Activated CD8-positive, alpha-beta T cell treated with anti-CD3 and anti-CD28 coated beads, Interleukin-2, amount 10 ng/mL, durations not matched to agents 7 days and 5 days (primary cell): ENCODE measurements at places on chromosomes 1 and 21. TPM values are rescaled to one million over a fixed set of nuclear protein-coding genes. Genes with fewer than 3 reads are reported as not detected.

DNA sequence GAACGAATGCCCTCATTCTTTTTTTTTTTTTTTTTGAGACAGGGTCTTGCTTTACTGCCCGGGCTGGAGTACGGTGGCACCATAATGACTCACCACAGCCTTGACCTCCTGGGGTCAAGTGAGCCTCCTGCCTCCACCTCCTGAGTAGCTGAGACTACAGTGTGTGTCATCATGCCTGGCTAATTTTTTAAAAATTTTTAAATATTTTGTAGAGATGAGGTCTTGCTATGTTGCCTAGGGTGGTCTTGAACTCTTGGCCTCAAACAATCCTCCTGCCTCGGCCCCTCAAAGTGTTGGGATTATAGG lies 69.4 kb downstream of the ALG14 start:
- H3K4me1 ChIP-seq = no peaks in the 10 kb centered on the region
- H3K27me3 ChIP-seq = no peaks in the 10 kb centered on the region
- H3K4me3 ChIP-seq = no peak overlapping the region
- DNase-seq = no peak

GRCh38 chr1:65538664-65539063 lies 118.2 kb downstream of the LEPR start:
- DNase-seq = no peak
- no peak overlapping the region for H3K4me3 ChIP-seq
- H3K27ac ChIP-seq = no peak overlapping the region
- H3K4me1 ChIP-seq = no peaks in the 10 kb centered on the region
- no peaks in the 10 kb centered on the region for H3K36me3 ChIP-seq

DNA sequence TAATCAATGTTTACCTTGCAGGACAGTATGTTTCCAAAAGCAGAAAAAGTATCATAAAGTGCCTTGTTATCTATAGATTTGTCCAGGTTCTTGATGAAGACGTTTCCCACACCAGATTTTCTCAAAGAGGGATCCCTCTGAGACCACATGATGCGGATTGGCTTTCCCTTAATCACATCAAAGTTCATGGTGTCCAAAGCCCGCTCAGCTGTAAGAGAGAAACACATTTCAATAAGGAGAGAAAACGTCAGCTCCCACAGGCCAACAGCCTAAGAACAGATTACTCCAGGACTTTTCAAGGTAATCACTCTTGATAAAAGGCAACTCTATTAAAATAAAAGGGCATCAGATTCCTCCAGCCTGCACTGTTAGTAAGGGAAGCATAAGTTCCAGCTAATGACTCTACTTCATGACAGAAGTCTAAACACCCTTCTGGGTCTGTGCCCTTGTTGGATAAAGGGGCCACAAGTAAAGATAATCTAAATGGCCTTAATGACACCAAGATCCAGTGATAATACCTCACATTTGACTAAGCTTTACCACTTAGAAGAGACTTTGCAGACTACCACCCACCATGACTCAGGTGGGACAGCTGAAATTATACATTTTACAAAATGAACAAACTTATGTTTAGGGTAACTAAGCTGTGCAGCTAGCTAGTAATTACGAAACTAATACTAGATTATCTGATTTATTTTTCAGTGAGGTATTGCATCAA lies 4.1 kb downstream of the PABPC4 start:
- no peak overlapping the region for H3K27ac ChIP-seq
- peaks cover 45% of the 10 kb centered on the region for H3K4me1 ChIP-seq
- H3K36me3 ChIP-seq = peaks cover 71% of the 10 kb centered on the region

DNA sequence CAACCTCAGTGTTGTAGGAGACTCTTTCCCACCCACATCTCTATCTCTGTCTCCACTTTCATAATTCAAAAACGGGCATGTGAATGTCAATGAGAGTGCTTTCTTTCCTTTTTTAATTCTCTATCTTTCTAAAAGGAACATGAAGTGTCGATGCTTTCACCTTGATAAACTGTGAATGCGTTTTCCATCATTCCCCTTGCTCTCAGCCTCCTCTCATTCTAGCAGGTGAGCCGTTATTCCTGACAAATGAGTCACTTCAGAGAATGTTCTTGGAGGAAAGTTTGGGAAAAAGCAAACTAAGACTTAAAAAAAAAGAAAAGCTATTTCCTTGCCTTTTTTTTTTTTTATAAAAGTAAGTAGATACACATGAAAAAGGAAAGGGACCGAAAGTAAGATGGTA lies 226.0 kb upstream of the C1orf87 start:
- no peak overlapping the region for H3K27ac ChIP-seq
- H3K4me1 ChIP-seq = no peaks in the 10 kb centered on the region
- H3K4me3 ChIP-seq = no peak overlapping the region
- H3K36me3 ChIP-seq = no peaks in the 10 kb centered on the region
- H3K27me3 ChIP-seq = no peaks in the 10 kb centered on the region
- DNase-seq = no peak

GRCh38 chr1:56464294-56464693 lies 115.1 kb downstream of the PLPP3 start:
- no peak for DNase-seq
- H3K27ac ChIP-seq = no peak overlapping the region
- H3K36me3 ChIP-seq = no peaks in the 10 kb centered on the region
- no peaks in the 10 kb centered on the region for H3K27me3 ChIP-seq
- no peak overlapping the region for H3K4me3 ChIP-seq

DNA sequence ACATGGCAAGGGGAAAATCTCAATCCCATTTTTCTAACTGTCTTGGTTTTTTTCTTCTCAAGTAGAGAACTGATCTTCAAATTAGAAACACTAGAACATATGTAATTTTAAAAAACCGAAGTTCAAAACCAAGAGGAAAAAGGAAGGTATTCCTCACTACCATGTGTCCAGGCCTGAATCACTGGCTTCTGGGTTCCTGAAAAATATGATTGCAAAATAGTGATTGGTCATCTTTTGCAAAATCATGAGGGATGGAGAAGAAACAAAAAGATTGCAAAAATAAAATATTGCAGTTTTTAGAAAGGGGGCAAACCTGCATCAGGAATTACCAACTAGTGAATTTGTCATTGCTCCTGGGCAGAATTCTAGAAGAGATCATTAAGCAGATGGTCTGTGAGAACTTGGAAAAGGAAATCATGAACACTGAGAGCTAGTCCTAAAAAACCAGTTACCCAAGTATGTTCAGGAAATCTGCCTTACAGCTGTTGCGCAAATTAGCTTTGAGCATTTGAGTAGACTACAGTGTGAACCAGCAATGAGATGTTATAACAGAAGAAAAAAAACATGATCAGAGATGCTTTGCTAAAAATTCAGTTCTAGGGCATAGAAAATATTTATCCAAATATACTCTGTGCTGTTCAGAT lies 49.4 kb downstream of the SPATA46 start:
- no peaks in the 10 kb centered on the region for H3K4me1 ChIP-seq
- H3K36me3 ChIP-seq = no peaks in the 10 kb centered on the region
- no peak for DNase-seq
- H3K4me3 ChIP-seq = no peak overlapping the region
- H3K27ac ChIP-seq = no peak overlapping the region

DNA sequence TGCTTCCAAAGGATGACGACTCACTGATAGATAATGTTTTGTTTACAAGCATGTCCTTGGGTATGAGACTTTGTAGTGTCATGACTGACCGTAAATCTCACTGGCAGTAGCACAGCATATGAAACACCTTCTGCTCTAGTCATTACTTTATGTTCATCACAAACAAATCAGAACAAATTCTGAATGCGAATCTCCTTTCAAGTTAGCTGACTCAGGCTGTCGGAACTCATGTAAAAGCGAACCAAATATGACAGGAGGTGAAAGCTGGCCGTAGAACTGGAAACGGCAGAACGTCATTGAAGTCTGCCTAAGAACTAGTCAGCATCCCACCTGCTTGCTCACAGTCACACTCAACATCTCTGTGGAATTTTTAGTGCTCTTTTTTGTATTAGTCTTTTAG lies 143.9 kb downstream of the RGS7 start:
- H3K4me3 ChIP-seq = no peak overlapping the region
- no peaks in the 10 kb centered on the region for H3K27me3 ChIP-seq
- no peaks in the 10 kb centered on the region for H3K4me1 ChIP-seq
- H3K27ac ChIP-seq = no peak overlapping the region
- no peaks in the 10 kb centered on the region for H3K36me3 ChIP-seq

DNA sequence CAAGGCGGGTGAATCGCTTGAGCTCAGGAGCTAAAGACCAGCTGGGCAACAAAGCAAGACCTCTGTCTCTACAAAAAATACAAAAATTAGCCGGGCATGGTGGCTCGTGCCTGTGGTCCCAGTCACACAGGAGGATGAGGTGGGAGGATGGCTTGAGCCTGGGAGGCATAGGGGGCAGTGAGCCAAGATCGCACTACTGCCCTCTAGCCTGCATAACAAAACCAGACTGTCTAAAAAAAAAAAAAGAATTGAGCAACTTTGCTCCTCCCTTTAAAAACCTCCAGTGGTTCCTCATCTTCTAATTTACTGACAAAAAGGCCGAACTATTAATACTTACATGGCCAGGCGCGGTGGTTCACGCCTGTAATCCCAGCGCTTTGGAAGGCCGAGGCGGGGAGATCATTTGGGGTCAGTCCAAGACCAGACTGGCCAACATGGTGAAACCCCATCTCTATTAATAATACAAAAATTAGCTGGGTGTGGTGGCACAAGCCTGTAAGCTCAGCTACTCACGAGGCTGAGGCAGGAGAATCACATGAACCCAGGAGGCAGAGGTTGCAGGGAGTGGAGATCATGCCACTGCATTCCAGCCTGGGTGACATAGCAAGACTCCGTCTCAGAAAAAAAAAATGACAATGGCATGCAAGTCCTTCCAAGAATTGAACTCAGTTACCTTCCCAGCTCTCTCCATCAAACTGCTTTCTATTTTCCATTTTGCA lies 4.4 kb downstream of the ACBD3 start:
- DNase-seq = no peak
- no peak overlapping the region for H3K4me3 ChIP-seq
- peak overlapping the region; percentile 2 for H3K27ac ChIP-seq
- peaks cover 30% of the 10 kb centered on the region for H3K36me3 ChIP-seq

DNA sequence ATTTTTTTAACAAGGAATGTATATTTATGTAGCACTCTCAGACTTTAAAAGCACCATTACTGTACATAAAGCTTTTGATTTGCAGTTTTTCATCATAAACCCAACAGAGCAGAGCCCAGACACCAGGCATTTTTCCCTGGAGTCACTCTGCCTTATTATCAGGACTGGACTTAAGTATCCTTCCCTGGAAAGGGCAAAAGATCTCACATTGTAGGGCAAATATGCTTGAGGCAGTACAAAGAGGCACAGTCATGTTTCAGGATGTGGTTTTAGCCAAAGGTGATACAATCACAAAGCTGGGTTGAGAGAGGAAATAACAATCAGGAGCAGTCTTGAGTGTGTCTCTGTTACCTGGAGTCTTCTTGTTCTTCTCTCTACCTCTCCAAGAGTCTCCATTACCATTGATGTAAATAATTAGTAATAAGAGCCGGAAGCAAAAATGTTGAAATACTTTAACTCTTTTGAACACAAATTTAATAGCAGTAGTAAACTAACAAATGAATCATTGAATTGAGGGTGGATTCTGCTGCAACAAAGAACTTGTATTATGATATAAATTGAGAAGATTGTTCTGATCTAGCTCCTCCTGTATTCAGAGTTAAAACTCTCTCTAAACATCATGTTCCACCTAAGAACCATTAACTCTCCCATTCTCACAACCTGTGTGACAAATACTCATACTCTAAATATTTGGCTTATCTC lies 160.5 kb downstream of the LTN1 start:
- peaks cover 32% of the 10 kb centered on the region for H3K36me3 ChIP-seq
- DNase-seq = peak; percentile 59
- H3K4me3 ChIP-seq = peak overlapping the region; percentile 30
- no peaks in the 10 kb centered on the region for H3K27me3 ChIP-seq
- peaks cover 60% of the 10 kb centered on the region for H3K4me1 ChIP-seq

GRCh38 chr1:228689255-228689654 lies 46.0 kb upstream of the RHOU start:
- no peak overlapping the region for H3K27ac ChIP-seq
- H3K27me3 ChIP-seq = peaks cover 23% of the 10 kb centered on the region
- no peaks in the 10 kb centered on the region for H3K36me3 ChIP-seq
- DNase-seq = no peak

GRCh38 chr1:228037401-228038386 lies 30.9 kb downstream of the WNT3A start:
- peak; percentile 39 for DNase-seq
- no peaks in the 10 kb centered on the region for H3K4me1 ChIP-seq
- no peak overlapping the region for H3K27ac ChIP-seq
- H3K36me3 ChIP-seq = no peaks in the 10 kb centered on the region
- H3K4me3 ChIP-seq = no peak overlapping the region

DNA sequence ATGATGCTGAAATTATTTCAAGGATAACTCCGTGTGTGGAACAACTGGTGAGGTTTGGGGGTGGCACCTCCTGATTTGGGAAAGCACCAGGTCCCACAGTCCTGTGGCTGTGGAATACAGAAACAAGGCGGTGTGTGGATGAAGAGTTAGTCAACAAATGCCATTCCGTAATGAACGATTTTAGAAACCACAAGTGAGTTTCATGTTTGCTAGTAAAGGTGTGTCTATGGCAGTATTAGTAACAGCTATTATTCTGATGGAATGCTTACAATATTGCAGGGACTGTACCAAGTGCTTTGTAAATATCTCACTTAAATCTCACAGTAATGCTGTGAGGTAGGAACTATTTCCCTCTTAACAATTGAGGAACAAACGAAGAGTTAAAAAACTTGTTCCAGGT lies 53.8 kb downstream of the B3GALNT2 start:
- no peak for DNase-seq
- H3K36me3 ChIP-seq = peaks cover 34% of the 10 kb centered on the region

DNA sequence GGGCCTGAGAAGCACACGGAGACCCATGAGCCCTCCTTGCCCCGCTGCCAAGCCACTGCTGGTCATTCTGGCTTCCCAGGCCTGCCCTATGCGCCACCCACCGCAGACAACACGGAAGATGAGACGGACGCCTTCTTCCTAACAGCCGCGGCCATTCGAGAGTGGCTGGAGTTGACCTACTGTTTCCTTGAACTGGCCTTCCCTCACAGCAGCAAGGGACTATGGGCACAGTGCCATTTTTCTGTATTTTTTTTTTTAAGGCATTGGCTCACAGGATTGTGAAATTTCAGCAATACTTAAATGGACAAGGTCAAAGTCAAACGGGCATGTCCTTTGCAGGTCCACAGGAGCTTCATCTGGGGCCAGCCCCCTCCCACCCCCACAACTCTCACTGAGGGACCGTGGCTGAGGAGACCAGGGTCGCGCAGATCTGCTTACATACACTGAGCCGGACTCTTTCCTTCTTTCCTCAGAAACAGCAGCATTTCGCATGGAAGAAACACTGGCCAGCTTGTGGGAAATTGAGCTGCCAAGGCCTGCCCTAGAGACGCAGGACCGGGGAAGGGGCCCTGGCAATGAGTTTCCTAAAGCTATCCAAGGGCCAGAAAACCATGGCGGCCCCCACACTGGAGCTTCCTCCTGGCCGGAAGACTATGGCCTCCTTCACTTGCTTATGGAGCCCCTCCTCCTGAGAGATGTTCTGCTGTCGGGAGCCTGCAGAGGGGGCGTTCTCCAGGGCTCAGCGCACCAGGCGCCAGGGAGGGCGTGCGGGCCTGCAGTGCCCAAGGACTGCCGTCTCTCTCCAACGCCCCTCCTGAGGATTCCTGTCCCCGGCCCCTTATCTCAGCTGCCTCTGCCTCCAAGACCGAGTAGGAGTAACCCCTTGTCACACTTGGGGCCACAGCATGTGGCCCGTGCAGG lies 98.9 kb downstream of the PGBD5 start:
- H3K27me3 ChIP-seq = no peaks in the 10 kb centered on the region
- H3K4me1 ChIP-seq = no peaks in the 10 kb centered on the region

GRCh38 chr1:157312082-157312812 lies 174.1 kb upstream of the ETV3 start:
- H3K4me3 ChIP-seq = no peak overlapping the region
- no peak for DNase-seq
- no peaks in the 10 kb centered on the region for H3K4me1 ChIP-seq
- H3K36me3 ChIP-seq = no peaks in the 10 kb centered on the region
- H3K27ac ChIP-seq = no peak overlapping the region

The MYCL gene
- not detected for total RNA-seq

The KMO gene
- total RNA-seq = not detected

The FCRL6 gene
- total RNA-seq = 0.42 TPM

The TRIM67 gene
- not detected for total RNA-seq

The BARHL2 gene
- not detected for total RNA-seq
